Parietal lobe (tissue), 2 donors: ENCODE measurements at places on chromosomes 4 and X. TPM values are rescaled to one million over a fixed set of nuclear protein-coding genes. Genes with fewer than 3 reads are reported as not detected.

Gene CLDN2
- total RNA-seq: not detected

Gene NEXMIF
- total RNA-seq: 65.7 TPM

Gene GLRA2
- 86.1 TPM for total RNA-seq

Gene SGMS2
- 0.63 TPM for total RNA-seq

Gene HSFX4
- total RNA-seq: not detected

Gene CXorf51A
- not detected for total RNA-seq

Gene CCNB3
- 0.31 TPM for total RNA-seq

Gene IL2
- not detected for total RNA-seq

Gene RASL11B
- total RNA-seq: 20.3 TPM

Gene P2RY8
- total RNA-seq: not detected

Gene SCARB2
- 267 TPM for total RNA-seq

Gene ADGRG2
- total RNA-seq: 7.5 TPM

Gene GRIA2
- 617 TPM for total RNA-seq

Gene ENPEP
- 1.6 TPM for total RNA-seq

Gene AMELX
- total RNA-seq: not detected

Gene PABPC1L2A
- total RNA-seq: 0.94 TPM

Gene GATA1
- total RNA-seq: not detected

Gene CLGN
- 5.0 TPM for total RNA-seq

Gene TMEM271
- 13.5 TPM for total RNA-seq

Gene SERPINA7
- not detected for total RNA-seq

Gene NPY2R
- 1.3 TPM for total RNA-seq

Gene VCX3A
- not detected for total RNA-seq

Gene PCDH7
- total RNA-seq: 126 TPM

Gene GLRB
- 37.9 TPM for total RNA-seq

Gene SYTL5
- total RNA-seq: 2.2 TPM

Gene PLAC8
- total RNA-seq: not detected
